ENCODE measurements at places on chromosomes 2 and 18.

GRCh38 chr2:142307086-142307485, 176.3 kb upstream of the LRP1B start:
- DNase-seq = no peak

DNA sequence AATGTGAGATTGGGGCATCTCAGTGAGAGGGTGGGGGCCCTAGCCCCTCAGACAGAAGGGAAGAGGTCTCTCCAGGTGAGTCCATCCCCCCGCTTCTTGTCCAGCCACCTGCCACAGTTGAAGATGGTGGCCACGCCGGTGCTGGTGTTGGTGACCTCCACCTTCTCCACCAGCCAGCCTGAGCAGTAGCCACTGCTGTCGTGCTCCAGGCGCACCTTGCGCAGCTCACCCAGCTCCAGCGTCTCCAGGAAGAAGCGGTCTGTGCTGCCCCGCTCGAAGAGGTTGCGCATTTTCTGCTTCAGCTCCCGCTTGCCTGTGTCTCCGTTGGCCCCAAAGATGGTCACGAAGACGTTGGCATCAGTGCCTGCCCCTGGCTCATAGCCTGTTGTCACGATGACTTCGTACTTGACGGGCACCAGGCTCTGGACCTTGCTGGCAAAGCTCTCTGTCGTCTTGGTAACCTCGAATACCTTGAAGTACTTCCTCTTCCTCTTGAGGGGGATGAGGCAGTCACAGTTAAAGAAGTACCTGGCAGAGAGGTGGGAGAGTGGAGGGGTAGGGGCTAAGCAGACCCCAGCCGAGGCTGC, 179.5 kb downstream of the LOXHD1 start:
- no peak for DNase-seq

DNA sequence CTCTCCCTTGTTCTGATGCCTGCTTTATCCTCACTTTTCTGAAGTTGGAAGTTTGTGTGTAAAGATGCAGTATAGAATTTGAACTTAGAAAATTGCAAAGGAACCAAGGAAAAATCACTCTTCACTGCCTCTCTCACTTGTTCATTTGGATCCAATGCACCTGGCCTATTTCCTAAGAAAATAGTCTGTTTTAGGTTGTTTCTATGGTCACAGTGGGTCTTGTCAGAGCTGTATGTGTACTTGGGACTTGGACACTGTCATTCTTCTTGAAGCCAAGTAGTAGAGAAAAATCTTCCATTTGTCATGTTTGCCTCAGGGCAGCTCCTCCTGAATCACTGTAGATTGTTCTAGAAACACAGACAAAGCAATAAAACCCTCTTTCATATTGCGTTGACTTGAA, 80.3 kb upstream of the SESTD1 start:
- no peak for DNase-seq

DNA sequence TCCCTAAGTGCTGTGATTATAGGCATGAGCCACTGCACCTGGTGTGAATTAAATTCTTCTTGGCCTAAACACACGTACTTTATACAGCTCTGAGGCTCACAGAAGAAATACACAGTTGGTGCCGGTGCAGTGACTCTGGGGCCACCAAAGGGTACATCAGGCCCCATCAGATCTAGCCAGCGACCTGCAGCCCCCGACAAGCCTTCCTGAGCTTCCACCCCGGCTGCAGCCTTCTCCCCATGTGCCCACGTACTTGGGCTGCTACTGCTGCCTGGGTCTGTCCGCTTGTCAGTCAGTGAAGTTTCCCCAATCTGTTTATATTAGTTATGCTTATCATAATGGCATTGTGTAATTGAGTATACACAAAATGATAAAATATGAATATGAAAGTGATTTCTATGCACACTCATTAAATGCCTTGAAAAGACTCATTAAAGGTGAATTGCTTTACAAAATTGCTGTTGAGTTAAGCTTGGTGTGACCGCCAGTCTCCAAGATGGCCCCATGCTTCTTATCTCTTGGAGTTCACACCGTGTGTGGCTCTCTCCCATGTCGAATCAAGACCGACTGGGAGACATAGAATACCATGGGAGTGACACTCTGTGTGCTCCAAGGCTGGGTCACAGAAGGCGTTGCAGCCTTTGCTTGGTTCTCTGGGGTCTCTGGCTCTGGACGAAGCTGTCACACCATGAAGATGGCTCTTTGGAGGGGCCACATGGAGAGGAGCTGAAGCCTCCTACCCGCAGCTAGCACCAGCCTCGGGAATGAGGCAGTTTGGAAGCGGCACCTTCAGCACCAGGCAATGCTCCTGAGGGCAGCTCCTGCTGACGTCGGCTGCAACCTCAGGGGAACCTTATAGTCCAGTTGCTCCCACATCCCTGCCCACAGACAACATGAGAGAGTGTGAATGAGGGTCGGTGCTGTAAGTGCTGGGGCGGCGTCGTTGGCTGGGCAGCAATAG, 29.2 kb upstream of the HPCAL1 start:
- no peak for DNase-seq

DNA sequence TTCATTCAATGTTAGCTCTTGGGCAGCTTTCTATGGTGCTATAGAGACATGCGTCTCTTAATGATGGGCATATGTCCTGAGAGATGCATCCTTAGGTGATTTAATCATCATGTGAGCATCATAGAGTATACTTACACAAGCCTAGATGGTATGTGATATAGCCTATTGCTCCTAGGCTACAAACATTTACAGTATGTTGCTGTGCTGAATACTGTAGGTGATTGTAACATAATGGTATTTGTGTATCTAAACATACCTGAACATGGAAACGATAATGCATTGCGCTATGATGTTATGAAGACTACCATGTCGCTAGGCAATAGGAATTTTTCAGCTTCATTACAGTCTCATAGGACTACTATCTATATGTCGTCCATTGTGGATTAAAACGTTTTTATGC, 89.4 kb downstream of the ARHGAP15 start:
- DNase-seq = no peak

GRCh38 chr2:62568983-62569837, 63.2 kb upstream of the TMEM17 start:
- DNase-seq = no peak

- DNase-seq = no peak
Observed at GRCh38 chr2:3345621-3346020, 32.0 kb downstream of the EIPR1 start.

GRCh38 chr2:106960683-106961161, 74.8 kb upstream of the ST6GAL2 start:
- DNase-seq = no peak

- no peak for DNase-seq
Observed at GRCh38 chr2:71995067-71995665, 152.5 kb downstream of the CYP26B1 start.

GRCh38 chr2:226553333-226553732, 246.3 kb downstream of the IRS1 start:
- no peak for DNase-seq

GRCh38 chr2:236744281-236744705, 174.7 kb downstream of the ACKR3 start:
- no peak for DNase-seq

GRCh38 chr2:126886211-126886915, 12.3 kb upstream of the TEX51 start:
- DNase-seq = peak; percentile 49

DNA sequence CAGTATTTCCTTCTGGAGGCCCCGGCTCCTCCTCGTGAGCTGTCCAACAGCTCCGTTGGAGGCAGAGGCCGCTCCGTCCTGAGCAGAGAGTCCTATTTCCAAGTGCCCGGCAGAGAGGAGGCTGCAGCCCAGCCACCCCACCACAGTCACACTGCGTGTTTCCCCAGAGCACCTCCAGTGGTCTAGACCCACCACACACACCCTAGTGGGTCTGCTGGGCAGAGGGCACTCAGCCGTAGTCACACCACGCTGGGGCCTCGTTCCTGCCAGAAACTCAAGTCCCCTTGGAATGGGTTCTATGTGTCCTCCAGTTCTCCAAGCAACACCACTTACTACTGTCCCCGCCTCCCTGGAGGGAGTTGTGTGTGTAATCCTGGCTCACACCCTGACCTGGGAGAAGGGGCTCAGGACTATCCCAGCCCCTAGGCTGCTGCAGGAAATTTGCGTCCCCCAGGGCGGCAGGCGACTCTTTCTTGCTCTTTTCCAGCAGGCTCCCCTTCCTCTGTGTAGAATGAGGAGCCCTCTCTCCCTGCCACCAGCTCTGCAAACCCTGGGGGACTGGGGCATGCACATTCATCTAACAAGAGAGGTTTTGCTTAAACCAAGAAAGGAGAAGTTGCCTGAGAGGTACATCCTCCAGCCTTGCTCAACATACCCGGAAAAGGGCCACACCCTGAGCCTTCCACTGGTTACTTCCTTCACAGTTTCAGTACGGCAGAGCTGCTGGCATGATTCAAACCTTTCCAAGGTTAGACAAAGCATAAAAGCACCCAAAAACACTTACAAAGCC, 114.1 kb downstream of the NDUFA10 start:
- no peak for DNase-seq

GRCh38 chr18:2983296-2983695, 29.6 kb downstream of the LPIN2 start:
- DNase-seq = no peak

- no peak for DNase-seq
Observed at GRCh38 chr2:175005733-175006264, 618 bp upstream of the CHN1 start.

DNA sequence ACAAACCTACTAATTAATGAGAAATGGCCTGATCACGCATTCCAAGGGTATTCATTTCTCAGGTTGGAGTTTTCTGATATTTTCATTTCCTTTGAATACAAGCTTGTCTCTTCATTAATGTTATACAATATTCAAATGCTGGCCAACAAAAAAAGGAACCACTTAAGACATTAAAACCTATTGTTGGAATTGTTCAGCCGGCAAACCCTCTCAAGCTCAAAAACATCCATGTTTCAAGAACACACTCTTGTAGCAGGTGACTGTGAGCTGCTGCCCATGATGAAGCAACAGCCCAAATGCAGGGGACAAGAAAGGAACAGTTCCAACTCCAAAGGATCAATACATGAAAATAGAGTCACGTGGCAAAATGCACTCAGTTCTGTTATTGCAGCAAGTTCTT, 454.5 kb downstream of the BCL11A start:
- DNase-seq = no peak

DNA sequence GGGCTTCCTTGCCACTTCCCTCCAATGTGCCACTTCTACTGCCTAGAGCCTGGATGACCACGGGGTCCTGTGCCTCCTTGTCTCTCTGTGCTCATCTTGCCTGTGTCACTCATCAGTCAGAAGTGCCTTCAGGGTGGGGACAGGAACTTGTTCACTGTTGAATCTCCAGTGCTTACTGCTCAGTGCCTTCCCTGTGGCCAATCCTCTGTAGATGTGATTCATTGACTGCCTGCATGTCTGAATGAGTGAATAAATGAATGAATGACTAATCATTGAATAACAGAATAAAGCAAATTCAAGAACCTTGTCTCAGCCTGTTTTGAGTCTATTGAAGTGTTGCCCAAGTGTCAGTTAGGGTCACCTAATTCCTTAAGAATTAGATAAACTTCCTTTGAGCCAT, 42.3 kb upstream of the FAM136A start:
- no peak for DNase-seq

DNA sequence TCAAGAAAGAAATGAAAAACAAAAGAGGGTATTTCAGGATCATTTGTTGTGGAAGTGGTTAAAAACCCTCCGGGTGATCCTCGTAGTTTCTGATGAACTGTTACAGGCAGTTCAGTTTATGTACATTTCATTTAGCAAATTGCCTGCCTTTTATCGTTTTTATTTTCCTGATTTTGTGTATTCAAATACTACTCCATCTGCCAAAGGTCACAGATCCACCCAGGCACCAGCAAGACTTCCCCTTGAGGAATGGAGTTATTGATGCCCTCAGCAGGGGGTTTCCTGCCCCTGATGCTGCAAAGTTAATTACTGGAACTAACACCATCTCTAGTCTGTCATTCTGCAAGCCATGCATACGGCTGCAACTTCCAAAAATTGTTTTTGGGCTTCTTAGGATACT, 641.9 kb downstream of the SLC4A3 start:
- DNase-seq = no peak

GRCh38 chr2:101368376-101368775, 18.9 kb downstream of the CREG2 start:
- DNase-seq = no peak

GRCh38 chr18:43870626-43871025, 593.3 kb upstream of the SYT4 start:
- no peak for DNase-seq

DNA sequence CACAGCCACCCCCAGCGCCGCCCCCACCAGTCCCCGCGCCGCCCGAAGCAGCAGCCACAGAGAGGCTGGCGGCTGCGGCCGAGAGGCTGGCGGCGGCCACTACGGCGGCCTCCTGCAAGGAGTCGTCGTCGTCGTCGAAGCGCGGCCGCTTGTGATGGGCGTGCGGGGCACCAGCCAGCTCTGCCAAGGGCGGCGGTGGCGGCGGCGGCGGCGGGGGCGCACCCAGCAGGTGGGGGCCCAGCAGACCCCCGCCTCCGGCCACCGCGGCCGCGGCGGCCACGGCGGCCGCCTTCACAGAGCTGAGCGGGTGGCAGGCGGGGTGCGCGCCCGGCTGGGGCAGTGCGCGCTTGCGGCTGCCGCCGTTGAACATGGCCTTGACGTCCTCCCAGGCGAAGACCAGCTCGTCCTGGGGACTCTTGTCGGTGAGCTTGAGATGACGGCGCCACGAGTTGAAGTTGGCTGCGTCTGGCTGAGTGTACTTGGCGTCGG, 3.3 kb downstream of the SKOR2 start:
- no peak for DNase-seq

DNA sequence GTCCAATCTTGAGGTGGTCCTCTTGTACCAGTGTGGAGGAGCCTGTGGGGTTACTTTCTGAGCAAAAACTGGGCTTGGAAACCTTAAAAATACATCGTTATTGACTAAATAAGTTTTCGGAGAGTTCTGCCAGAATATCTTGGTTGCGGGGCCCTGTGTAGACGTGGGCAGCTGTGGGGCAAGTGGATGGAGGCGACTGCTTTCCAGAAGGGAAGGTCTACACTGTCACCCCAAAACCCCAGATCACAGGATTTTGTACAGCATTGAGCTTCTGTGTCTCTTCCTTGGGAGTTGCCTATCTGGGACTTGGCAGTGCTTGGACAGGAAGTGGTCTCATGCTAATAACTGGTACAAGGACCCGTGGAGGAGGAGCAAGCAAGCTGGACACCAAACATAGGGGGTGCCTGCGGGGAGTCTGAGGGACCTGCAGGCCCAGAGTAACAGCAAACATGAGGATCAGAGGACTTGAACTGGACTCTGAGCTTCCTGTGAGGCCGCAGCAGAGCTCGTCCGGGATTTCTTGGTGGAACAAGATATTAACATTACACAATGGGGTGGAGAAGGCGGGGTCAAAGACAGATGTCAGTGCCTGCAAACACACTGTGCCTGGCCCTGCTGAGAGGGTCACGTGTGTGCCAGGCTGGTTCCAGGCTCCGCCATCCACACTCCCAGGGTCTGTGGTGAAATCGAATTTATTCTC, 48.0 kb upstream of the CTLA4 start:
- DNase-seq = no peak

DNA sequence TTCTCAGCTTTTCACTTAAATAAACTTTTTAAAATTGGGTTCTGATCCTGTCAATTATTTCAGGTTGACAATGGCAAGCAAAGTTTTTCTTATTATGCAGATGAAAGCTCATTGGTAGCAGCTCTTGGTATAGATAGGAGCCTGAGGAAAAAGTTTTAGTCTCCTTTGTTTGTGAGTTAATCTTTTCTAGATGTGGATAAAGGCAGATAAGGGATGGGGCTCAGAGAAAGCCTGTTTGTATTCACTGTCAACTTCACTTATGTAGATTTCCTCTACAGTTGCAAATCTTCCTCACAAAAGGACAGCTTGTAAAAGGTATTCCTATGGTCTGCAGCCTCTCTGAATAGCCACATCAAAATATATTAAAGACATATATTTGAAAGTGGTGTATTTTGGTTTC, 224.5 kb upstream of the SPOPL start:
- no peak for DNase-seq
